Hepatic stellate cell (primary cell): ENCODE measurements at places on chromosomes 4 and X.

DNA sequence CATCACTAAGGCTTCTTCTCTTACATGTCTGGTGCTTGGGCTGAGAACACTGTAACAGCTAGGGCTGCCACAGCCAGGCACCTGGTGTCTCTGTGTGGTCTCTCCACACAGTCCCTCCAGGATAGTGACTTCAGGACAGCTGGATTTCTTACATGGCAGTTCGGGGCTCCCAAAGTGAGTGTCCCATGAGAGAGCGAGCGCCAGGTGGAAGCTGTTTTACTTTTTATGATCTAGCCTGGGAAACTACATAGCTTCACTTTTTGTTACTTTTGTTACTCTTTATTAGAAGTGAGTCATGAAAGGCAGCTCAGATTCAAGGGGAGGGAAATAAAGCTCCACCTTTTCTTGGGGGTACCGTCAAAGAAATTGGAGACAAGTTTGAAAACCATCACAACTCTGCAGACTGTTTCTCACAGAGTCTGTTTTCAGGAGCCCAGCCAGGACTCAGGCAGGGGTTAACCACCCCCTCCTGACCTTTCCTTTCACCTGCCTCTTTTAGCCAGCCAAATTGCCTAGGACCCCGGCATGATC is 373.0 kb downstream of the MID1IP1 start:
- DNase-seq = no peak

- no peak for DNase-seq
Measured at GRCh38 chr4:121192480-121192879, 28.4 kb upstream of the TNIP3 start.

DNA sequence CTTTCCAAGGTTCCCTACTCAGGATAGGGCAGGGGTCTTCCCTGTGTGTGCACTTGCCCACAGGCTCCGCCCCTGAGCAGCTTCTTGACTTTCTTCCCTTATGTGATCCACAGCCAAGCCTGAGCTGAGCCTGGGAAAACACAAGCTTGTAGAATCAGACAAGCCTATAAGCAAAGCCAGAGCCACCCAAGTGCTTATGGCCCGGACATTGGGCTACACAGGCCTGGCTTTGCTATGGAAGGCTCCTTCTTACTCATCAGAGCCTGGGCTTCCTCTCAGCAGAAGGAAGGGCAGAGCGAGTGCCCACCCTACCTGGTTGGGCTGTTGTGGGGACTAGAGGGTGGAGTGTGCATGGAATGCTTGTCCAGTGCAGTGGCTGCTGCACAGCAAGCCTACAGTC is 1.3 kb upstream of the TNIP2 start:
- DNase-seq = no peak

DNA sequence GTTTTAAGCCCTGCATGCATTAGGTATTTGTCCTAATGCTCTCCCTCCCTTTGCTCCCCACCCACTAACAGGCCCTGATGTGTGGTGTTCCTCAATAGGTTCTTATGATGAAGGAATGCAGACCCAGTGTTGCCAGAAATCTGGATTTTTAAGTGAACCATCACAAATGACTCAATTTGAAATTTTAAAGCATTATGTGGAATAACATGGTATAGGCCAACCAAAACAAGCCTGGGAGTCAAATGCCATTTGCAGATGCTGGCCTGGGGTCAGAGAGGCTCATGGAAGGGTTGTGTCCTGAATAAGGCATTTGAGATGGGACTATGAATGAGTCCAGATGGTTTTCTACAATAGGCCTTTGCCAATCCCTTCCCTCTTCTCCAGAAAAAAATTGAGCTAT is 179.6 kb downstream of the SHROOM3 start:
- peak; percentile 40 for DNase-seq

DNA sequence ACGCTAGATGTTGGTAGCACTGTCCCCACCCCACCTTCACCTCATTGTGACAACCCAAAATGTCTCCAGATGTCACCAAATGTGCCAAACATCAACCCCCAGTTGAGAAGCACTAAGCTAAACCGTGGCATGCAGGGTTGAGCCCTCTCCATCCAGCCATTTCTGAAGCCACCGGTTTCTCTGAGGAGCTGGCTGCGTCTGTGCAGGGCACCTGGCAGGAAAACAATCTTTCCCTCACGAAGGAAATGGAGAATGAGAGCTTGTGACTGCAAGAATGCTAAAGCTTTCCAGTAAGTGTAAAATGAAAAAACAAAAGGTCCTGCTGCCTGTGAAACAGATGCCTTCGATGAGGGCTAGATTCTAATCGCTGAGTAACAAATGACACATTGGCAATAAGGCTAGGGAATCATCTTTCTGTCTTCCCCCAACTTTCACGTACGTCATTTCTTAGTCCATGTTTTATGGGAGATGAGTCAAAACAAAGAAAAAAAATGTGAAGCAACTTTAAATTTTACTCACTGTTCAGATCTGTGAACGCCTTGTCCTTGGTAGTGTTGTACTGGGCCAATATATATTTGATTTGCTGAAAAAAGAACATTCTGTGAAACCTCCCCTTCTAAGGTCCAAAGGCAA is 59.9 kb downstream of the PROM1 start:
- no peak for DNase-seq

DNA sequence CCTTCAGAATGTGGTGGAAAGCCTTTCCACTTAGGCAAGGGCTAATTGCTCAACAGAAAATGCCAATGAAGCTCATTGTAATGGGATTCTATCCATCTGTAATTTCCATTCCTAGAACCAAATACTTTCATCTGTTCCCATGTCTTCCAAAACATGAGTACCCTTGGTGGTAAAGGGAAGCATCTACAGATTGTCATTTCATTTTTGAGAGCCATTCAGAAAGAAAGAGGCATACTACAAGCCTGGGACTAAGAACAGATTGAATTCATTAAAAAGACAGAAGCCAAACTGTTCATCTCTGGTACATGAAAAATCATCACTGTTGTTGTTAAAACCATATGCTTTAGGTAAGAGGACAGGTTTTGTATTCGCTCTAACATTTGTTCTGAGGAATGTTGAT is 43.6 kb upstream of the DCTD start:
- DNase-seq = no peak

- DNase-seq = peak; percentile 85
Measured at GRCh38 chr4:147768113-147768512, 36.2 kb downstream of the ARHGAP10 start.

GRCh38 chrX:31223817-31224216 is 152.0 kb upstream of the FTHL17 start:
- DNase-seq = peak; percentile 19

GRCh38 chr4:167943872-167944505 is 148.3 kb upstream of the ANXA10 start:
- DNase-seq = no peak

- DNase-seq = no peak
Measured at GRCh38 chr4:38957893-38958292, 74.3 kb downstream of the TMEM156 start.

GRCh38 chr4:113006632-113007031 is 42.8 kb upstream of the ANK2 start:
- DNase-seq = no peak

- DNase-seq = no peak
Measured at GRCh38 chr4:99394896-99395295, 40.2 kb downstream of the ADH7 start.
